ENCODE measurements at places on chromosomes 1 and 21.

DNA sequence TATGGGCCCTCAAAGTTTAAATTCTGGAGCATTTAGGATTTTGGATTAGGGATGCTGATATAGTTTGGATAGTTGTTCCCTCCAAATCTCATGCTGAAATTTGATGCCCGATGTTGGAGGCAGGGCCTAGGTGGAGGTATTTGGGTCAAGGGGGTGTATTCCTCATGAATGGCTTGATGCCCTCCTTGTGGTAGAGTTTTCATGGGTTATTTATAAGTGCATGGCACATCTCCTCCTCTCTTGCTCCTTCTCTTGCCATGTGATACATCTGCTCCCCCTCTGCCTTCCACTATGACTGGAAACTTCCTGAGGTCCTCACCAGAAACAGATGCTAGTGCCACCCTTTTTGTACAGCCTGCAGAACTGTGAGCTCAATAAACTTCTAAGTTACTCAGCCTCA, 17.5 kb upstream of the NKAIN1 start:
- no peak for DNase-seq

- DNase-seq: no peak
Observed at GRCh38 chr1:222769181-222769580, 32.2 kb downstream of the FAM177B start.

DNA sequence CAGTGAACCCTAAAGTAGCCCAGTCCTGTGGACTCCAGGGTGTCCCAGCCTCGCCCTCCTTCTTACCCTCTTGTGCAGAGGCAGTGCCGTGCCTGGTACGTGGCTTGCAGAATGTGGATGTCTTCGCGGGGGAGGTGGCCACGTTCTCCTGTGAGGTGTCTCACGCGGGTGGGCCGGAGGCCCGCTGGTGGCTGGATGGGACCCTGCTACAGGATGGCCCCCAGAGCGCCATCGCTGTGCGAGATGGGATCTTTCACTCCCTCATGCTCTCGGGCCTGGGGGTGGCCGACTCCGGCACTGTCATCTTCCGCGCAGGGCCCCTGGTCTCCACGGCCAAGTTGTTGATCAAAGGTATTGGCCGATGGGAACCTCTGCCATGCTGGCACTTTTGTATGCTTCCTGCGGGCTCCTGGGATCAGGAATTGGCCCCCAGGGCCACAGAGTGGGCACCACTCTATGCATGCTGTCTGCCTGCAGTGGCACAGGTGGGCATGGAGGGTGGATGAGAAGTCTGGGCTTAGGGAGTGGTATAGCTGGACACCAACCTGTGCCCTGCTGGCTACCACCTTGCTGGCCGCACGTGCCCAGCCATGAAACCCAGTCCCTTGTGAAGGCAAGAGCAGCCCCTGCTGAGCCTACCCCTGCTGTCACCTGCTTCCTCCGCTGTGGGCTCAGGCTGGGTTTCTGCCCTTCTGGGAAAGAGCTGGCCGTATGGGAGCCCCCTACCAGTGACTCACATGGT, 92.9 kb downstream of the TRIM11 start:
- no peak for DNase-seq

- no peak for DNase-seq
Observed at GRCh38 chr1:157104598-157105293, 5.1 kb upstream of the ETV3L start.

- no peak for DNase-seq
Observed at GRCh38 chr1:26787381-26787705, 407 bp upstream of the PIGV start.

GRCh38 chr1:23756676-23757075, 13.4 kb downstream of the ELOA start:
- DNase-seq: peak; percentile 16

DNA sequence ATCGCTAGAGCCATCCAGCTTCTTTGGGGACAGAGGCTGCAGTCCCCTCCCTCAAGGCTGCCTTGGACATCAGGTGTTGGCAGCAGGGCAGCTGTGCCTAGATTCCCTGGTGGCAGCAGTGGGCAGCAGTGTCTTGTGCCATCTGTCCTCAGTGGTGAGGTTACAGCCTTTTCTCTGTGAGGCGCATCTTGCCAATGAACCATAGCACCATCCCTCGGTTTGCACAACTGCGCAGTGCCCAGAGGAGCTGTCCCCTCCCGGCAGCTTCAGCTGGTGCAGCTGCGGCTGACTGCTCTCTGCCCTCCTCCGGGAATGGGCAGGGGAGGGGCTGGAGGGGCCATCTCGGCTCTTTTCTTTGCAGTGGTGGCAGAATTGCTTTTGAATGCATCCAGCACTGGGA, 59.0 kb upstream of the C8B start:
- no peak for DNase-seq

DNA sequence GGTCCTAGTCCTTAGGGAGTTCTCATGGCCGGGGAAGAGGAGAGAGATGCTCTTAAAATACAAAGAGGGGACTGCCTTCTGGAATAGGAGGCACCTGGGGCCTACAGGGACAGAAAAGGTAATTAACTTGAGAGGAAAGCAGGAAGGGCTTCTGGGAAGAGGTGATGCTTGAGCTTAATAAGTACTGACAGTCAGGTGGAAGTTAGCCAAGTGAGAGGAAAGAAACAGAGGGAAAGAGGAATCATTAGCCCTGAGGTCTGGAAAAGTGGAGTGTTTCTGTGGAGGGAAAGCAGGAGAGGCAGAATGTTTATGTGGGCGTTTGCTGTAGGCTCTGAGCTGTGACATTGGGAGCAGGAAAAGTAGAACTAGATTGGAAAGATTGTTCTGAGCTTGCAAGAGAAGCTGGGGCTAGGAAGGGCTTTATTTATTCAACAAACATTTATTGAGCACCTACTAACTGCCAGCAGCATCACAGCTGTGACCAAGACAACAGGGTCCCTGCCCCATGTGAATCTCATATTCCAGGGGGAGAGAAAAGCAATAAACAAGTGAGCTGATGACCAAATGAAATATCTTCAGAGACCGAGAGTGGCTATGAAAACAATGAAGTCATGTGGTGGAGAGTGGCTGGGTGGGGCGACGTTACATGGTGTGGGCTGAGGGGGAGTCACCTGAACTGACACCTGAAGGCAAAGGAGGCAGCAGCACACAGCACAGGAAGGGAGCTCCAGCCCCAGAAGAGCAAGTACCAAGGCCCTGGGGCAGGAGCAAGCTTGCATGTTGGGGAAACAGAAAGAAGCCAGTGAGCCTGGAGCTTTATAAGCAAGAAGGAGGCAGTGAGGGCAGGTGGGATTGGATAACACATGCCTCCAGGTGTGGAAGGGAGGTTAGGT, 4.4 kb upstream of the FNDC5 start:
- no peak for DNase-seq

GRCh38 chr1:160629286-160630210, 17.3 kb downstream of the SLAMF1 start:
- DNase-seq: no peak

DNA sequence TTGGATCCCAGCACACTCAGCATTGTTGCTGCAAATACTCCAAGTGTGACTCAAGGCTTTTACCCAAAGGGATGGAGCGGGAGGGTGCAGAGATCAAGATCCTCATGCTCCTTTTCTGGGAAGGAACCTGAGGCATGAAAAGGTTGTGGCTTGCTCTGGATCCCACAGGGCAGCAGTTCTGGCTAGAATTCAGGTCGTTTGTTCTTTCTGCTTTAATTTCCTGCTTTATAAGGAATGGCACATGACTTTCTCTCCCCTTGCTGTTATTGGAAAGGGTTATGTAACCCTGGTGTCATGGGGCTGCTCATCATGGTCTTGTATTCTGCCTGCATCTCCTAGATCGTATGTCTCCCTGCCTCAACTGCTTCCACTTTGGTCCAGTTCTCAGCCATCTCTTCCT, 101.6 kb downstream of the NOS1AP start:
- DNase-seq: peak; percentile 3

- DNase-seq: no peak
Observed at GRCh38 chr21:17197996-17198395, 314.8 kb upstream of the CXADR start.

DNA sequence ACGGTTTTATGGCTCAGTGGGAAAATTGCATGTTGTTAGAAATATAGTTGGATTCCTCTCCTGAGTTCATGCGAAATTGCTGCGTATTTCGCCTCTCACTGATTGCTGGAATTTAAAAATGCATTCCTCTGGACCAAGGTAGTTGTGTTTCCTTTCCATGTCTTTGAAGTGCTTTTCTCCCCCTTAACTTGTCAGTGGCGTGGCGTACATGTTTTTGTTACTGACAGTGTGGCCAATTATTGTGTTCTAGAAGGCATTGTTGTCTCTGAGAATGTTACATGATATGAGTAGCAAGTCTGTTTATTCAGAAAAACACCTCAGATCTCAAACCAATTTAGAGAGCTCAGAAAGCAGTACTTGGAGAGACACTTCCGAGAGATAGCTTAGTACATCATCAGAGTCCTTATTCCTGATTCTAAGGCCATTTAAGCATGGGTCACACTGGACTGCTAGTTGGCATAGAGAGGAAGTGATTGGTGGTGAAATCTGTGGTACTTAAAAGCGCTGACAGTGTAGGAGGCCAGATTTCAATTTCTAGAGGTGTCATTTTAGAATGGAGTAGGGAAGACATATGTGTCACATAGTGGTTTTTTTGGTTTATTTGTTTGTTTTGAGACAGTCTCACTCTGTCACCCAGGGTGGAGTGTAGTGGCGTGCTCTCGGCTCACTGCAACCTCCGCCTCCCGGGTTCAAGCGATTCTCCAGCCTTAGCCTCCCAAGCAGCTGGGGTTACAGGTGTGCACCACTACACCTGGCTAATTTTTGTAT, 184.4 kb downstream of the RYR2 start:
- DNase-seq: no peak

DNA sequence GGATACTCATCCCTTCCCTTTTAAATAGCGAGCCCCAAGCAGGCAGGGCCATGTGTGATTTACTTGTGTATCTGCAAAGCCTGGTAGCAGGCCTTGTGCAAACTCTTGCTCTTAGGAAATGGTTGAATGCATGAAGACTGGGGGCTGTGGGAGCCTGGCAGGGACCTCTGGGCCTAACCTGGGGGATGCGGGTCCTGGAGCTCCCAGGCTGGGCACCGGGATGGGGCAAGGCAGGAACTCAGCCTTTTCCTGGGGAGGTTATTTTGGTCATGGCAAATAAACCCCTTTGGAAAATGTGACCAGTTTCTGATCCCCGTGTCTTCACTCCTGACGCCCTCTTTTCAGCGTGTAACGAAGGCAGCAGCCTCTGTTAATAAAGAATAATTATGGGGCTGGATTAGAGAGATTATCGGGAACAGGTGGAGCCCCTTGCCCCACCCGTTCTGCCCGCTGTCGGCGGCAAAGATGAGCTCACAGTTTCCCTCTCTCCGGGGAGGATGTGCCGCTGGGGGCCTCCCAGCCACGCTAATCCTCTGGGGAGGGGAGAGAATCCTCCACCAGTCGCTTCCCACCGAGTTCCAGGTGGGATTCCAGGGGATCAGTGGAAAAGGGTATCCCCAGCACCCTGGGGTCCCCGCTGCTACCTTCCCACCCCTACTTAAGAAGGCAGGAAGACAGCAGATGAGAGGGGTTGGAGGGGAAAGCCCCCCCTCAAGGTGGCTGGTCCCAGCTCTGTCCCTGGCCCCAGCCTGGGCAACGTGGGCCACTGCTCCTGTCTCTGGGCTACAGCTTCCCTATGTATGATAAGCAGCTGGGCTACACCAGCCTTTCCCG, 69.7 kb upstream of the WNT4 start:
- DNase-seq: no peak

GRCh38 chr1:195328681-195329080, 1279.6 kb downstream of the KCNT2 start:
- no peak for DNase-seq

GRCh38 chr1:63448731-63449246, 74.2 kb downstream of the ITGB3BP start:
- peak; percentile 67 for DNase-seq

- peak; percentile 75 for DNase-seq
Observed at GRCh38 chr1:65235867-65236805, 73.2 kb upstream of the DNAJC6 start.

- no peak for DNase-seq
Observed at GRCh38 chr1:95631695-95632094, 397.7 kb downstream of the RWDD3 start.

DNA sequence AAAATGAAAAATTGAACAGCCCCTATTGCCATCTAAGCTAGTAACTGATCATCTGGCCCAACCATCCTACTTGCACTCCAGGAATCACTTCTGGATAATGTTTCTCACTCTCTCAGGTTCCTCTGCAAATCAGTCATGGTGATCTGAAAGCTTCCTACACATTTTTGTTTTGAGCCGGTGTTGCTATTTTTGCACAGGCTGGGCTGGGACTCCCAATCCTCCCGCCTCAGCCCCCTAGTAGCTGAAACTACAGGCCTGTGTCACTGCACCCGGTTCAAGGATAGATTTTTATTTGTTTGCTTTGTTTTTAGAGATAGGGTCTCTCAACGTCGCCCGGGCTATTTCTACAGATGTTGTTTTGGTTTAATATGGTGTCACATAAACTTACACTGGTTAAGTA, 40.5 kb upstream of the HMCN1 start:
- DNase-seq: no peak

DNA sequence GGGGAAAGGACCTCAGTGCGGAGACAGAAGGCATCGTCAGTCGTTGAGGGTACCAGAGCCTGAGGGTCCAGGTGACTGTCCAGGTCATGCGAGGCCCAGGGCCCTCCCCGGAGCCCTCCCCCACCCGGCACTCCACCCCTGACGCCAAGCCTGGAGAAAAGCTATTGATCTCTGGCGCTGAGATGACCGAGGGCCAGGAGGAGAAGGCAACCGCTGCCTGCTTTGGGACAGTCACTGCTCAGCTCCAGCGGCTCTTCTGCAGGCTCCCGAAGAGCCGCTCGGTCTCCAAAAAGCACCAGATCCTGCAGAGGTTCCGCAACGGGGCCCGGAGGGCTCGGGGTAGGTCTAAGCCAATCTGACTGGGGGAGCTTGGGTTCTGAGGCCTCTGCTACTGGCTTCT, 10.9 kb downstream of the RASSF5 start:
- DNase-seq: no peak

DNA sequence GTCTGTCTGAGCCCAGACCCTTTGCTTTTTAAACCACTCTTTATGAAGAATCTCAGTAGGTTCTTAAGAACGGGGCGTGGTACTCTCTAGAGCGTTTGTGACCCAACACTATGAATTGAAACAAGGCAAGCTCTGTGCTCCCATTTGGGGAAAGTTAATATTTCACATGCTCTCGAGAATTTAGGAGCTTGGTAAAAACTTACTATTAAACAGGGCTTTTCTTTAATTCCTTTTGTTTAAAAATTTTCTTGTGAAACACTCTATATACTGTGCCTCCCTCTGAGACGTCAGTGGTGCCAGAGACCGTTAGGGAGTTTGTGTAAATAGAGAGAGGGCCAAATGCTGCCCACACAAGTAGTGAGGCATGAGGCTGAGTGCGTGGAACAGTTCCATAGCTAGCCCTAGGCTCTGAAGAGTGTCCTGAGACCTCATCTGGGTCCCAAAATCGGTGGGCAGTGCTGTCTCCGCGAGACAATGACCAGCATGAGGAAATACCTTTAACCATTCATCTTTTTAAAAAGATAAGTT, 144.7 kb downstream of the ROR1 start:
- peak; percentile 15 for DNase-seq

DNA sequence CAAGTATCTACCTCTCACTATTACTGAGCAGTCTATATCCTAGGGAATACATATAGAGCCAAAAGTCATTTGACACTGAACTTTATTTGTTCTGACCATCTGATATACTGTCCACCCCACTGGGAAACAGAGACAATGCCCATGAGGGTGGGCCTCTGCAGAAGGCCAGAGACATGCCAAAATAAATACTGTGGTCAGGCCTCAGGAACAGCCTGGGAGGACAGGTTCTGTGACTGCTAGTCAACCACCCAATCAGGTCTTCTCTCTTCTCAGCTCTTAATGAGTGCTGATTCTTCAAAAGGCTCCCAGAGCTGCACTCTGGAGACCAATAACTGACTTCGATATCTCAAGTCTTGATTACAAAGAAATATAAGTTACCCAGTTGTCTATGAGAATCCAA, 5.5 kb upstream of the ANKRD35 start:
- peak; percentile 55 for DNase-seq

- DNase-seq: peak; percentile 85
Observed at GRCh38 chr1:64060611-64061302, 142.7 kb upstream of the UBE2U start.
